ENCODE measurements at places on chromosomes 11 and 22.

- DNase-seq, result no peak
These were observed 51.5 kb upstream of the RPS13 start for GRCh38 chr11:17129003-17129402.

- DNase-seq, result no peak
These were observed 14.6 kb upstream of the ARHGEF17 start for GRCh38 chr11:73293356-73293936.

DNA sequence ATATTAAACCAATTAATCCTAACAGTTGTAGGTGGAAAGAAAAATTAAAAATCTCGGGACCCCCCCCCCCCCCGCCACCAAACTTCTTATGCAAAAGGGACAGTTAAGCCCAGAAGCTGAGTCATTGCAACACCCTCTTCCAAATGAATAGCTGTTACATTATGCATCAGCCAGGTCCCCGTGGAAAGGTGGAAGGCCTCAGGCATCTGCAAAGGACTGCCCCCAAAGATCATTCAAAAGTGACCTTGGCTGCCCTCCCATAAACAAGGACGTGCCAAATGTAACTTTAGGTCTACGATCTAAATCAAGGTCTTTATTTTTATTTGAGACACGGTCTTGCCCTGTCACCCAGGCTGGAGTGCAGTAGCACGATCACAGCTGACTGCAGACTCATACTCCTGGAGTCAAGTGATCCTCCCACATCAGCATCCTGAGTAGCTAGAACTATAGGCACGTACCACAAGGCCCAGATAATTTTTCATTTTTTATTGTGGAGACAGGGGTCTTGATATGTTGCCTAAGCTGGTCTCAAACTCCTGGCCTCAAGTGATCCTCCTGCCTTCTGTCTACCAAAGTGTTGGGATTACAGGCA lies 22.8 kb downstream of the SYN3 start:
- DNase-seq, result no peak

DNA sequence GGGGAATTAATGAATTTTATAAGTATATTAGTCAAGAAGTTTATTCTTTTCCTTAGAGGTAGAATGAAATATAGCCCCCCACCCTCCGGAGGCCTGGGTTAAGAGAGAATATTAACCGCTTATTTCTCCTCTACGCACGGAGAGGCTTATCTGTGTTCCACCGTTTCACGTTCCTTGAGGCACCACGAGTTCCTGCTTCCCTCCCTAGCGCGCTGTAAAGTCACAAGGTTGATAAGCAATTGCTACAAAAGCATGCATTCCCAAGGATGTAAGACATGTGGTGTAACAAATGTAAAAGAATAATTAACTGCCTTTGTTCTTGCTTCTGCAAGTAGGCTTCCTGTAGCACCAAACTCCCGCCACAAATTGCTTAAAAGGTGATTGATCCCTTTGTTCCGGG lies 1.5 kb upstream of the ANKRD42 start:
- no peak for DNase-seq

GRCh38 chr11:112464949-112465348 lies 204.3 kb upstream of the PLET1 start:
- DNase-seq, result no peak

- no peak for DNase-seq
These were observed 50.9 kb upstream of the YWHAH start for GRCh38 chr22:31893460-31893859.

DNA sequence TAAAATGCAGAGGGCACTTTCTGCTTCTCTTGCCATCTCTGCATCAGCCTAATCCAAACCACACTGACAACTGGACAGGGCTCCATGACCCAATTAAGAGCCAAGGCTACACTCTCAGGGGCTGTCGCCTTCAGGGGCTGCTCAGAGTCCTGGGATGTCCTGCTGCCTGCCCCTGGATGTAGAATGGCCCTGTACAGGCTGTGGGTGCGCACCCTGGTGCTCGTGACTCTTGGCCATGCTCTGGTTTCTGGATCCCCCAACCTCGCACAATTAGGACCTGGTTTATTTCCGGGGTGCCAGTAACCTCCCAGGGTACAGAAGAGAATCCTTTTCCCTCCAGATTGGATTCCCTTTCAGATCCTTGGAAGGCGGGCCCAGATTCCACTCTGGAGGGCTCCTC lies 11.3 kb downstream of the IFT27 start:
- no peak for DNase-seq

- DNase-seq, result no peak
These were observed 2.6 kb upstream of the DSCAML1 start for GRCh38 chr11:117799634-117800033.

GRCh38 chr11:19939415-19939929 lies 220.8 kb downstream of the DBX1 start:
- no peak for DNase-seq

DNA sequence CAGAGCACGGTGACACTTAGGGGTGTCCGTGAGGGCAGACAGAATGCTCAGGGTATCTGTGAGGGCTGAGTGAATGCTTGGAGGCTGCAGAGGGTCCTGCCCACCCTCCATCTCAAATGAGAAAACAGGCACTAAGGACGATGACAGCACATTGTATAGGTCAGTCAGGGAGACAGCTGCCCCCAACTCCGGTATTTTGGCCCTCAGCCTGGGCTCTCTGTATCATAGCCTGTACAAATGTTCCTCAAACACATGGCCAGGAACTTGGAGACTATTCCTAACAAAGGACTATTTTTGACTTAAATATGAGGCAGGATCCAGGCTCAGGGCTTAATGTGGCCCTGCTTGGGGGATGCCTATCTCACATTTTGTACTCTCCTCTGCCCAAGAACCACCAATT lies 145.4 kb downstream of the OPCML start:
- no peak for DNase-seq

Measured in thoracic aorta (tissue), 2 donors.